ENCODE measurements at places on chromosomes 3 and 15.

GRCh38 chr15:67783303-67783702 is 42.0 kb upstream of the SKOR1 start:
- no peak for DNase-seq

DNA sequence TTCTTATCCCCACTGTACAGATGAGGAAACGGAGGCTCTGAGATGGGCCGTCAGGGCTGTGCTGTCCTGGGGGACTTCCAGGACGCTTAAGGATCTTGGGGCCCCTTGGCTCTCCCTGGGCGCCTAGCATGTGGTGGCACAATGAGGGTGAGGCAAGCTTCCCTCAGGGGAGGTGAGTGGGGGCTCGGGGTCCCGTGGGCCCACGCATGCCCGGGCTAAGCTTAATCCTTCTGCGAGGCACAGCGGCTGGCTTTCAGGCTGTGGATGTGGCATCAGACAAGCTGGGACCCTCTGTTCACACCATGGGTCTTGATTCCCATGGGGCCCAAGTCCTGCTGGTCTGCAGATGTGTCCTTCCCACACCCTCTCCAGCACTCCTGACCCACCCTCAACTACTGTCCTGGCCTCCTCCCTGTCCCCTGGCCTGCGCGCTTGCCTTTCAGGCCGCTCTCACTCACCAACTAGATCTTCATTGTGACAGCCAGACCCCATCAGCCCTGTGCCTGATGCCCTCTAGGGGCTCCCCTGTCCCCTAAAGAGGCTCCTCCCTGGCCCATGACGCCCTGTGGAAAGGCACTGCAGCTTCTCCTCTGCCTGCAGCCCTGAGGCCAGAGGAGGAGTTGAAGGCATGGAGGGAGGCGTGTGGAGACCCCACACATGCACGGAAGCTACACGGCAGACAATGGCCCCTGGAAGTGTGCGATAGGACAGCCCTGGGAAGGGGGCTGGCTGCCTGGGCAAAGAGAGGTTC is 11.3 kb downstream of the DUSP7 start:
- no peak for DNase-seq

DNA sequence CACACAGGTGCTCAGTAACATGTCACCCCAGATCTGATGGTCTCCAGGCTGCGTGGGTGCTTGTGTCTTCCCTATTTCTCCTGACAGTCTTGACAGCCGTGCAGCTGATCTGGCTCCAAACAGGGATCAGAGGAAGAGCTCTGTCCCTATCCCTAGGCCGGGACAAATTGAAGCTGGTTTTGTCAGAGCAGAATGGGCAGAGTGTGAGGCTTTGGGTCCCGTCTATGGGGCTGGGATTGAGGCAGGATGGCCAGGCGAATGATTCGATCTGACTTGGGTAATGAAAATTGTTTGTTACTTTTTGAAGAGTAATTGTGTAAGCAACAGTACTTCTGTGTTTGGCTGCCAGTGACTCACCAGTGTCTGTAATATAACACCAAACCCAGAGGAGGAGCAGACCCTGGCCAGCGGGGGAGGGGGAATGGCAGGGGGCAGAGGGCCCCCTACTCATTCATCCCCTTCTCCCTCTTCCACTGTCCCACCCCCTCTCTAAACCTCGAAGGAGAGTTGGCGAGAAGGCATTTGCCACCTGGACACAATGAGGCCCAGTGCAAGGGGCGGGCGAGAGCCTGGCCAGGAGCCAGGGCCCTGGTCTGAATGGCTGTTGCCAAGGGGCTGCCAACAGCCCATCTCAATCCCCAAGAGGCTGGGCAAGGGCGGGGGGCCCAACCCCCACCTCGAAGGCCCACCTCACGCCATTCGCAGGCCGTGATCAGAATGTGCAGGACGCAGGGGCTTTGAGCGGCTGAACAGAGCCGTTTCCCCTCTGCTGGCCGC is 4.9 kb upstream of the MAGEF1 start:
- no peak for DNase-seq

- DNase-seq = no peak
These were observed 7.1 kb upstream of the EMC4 start for GRCh38 chr15:34217587-34218225.

DNA sequence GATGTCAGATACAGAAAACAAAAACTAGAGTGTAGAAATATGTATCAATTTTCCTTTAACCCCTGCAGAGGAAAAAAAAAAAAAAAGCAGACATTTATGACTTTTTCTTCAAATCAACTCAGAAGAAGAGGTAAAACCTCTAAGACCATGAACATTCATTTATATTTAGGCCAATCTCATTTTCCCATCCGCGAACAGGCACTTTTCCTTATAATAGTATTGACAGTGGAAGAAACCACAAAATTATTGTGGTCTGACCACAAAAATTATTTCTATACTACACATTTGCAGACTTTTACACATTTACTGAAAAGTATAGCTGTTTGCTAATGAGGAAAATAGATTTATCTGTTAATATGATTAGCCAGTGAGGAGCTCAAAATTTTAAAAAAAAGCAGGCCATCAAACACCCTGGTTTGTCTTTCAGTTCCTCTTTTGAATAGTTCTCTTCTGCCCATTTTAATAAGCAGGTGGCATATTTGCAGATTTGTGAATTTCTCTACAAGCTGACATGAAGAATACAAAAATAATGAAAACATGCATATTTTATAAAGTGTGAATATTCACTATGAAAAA is 5.7 kb downstream of the OSBPL11 start:
- no peak for DNase-seq

DNA sequence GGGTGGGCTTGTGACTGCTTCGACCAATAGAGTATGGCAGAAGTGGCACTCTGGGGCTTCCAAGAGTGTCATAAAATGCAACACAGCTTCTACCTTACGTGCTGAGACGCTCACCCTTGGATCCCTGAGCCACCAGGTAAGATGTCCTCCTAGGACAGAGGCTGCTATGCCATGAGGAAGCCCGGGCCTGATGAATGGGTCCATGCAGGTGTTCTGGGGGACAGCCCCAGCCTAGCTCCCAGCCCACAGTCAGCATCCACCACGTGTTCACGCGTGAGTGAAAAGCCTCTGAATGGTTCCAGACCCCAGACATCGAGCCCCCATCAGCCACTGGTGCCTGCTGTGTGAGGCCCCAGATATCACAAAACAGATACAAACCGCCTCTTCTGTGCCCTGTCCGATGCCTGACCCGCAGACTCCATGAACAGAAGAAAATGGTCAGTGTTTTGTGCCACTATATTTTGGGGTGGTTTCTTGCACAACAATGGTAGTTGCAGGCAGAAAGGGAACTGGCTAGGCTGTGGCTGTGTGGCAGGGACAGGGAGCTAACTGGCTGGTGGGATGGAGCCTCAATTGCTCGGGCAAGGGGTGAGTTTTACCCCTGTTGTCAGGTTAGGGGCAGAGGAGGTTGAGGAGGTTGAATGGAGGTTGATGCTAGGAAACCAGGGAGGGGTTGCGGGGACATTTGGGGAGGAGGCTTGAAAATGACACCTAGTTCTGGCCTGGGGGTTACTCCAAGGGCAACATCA is 92.2 kb downstream of the LINGO1 start:
- DNase-seq = no peak

GRCh38 chr3:49869525-49870126 is at the start of gene CAMKV:
TSS of gene CAMKV (minus strand) at chr3:49869906. CDS start at chr3:49862388, 7,518 bp downstream.
- no peak for DNase-seq

GRCh38 chr3:36796881-36797280 is 32.5 kb upstream of the DCLK3 start:
- DNase-seq = no peak

GRCh38 chr15:22845289-22845900 is 6.9 kb downstream of the NIPA2 start:
- no peak for DNase-seq

- no peak for DNase-seq
These were observed 42.9 kb downstream of the PLCH1 start for GRCh38 chr3:155701882-155702465.
